ENCODE measurements at places on chromosomes 2 and 18. TPM values are rescaled to one million over a fixed set of nuclear protein-coding genes. Genes with fewer than 3 reads are reported as not detected.

Gene DRC1
- total RNA-seq = not detected

Gene RSAD2
- total RNA-seq = not detected

Gene OR6B3
- not detected for total RNA-seq

Gene C2orf81
- total RNA-seq = 2.1 TPM
